H1 (cell line): ENCODE measurements at places on chromosomes 11 and 22.

- no peak for DNase-seq
Measured at GRCh38 chr22:44281768-44282637, 30.7 kb downstream of the SHISAL1 start.

DNA sequence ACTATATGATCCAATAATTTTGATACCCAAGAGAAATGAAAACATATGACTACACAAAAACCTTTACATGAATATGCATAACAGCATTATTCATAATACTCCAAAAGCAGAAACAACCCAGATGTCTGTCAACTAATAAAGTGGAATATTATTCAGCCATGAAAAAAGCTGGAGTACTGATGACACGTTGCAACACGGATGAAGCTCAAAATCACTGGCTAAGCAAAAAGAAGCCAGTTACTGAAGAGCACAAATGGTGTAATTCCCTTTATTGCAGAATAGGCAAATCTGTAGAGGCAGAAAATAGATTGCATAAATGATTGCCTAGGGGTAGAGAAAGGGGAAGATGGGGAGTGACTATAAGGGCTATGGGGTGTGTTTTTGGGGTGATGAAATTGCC, 117.6 kb upstream of the FGF3 start:
- no peak for DNase-seq

- no peak for DNase-seq
Measured at GRCh38 chr22:41234815-41235695, 5.7 kb downstream of the CHADL start.

GRCh38 chr22:50445071-50445879, 29.6 kb downstream of the SBF1 start:
- DNase-seq, result no peak

- peak; percentile 80 for DNase-seq
Measured at GRCh38 chr22:48719978-48720661, 1107.6 kb downstream of the BRD1 start.

DNA sequence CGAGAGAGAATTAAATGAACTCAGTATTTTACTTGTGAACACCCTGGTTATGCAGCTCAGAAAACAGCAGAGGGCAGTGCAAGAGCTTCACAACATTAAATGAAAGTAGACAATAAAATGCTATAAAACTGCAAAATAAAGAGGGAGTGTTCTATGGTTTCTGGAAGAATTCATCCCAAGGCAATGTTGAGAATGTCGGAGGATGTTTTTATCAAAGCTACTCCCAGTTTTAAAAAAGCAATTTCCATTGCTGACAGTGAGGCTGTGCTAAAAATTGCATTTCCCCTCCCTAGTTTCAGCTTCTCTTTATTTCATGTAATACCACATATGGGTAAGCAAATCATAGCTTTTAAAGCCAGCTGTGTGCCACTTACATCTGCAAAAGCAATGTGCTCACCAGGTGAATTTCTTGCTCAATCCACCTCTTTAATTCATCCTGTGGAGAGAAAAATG, 296.8 kb downstream of the RAB38 start:
- no peak for DNase-seq

DNA sequence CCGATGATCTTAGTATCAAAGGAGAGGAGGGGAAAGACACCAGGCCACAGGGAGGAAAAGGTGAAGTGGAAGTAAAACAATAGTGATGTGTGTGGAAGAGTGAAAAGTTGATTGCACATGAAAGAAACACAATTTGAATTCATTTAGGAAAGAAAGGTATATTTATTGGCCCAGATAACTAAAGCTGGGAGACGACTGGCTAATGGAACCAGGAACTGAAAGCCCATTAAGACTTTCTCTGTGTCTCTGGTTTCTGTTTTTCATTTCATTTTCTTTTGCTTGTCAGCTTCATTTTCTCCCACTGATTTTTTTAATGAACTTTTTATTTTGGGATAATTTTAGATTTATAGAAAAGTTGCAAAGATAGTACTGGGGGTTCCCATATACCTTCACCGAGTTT, 5.1 kb upstream of the DCHS1 start:
- DNase-seq, result no peak

GRCh38 chr11:61442616-61443015, 12.7 kb downstream of the SDHAF2 start:
- DNase-seq, result no peak

DNA sequence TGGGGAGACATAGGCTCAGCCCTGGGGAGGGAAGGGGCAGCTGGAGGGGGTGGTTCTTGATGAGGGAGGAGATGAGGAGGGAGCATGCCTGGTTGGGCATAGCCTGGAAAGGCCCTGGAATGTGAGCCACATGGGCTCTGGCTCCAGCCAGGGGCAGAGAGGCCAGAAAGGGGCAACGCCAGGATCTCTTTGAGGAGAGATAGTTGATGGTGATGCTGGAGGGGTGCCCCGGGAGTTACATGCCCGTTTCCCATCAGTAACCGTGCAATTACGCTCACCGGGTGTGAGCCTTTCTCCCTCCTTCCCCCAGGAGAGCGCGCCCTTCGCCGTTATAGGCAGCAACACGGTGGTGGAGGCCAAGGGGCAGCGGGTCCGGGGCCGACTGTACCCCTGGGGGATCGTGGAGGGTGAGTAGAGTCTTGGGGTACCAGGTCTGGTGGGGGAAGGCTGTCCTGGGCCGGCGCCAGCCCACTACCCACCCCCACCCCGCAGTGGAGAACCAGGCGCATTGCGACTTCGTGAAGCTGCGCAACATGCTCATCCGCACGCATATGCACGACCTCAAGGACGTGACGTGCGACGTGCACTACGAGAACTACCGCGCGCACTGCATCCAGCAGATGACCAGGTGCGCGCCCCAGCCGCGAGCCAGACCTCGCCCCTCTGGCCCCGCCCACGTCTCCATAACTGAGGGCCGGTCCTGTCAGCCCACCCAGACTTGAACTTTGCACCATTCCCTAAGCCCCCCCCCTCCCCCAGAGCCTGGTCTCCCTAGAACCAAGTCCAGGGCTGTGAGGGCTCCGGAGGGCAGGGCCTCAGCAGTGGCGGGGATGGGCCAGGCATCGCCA, 1.8 kb upstream of the GP1BB start:
- DNase-seq, result no peak

DNA sequence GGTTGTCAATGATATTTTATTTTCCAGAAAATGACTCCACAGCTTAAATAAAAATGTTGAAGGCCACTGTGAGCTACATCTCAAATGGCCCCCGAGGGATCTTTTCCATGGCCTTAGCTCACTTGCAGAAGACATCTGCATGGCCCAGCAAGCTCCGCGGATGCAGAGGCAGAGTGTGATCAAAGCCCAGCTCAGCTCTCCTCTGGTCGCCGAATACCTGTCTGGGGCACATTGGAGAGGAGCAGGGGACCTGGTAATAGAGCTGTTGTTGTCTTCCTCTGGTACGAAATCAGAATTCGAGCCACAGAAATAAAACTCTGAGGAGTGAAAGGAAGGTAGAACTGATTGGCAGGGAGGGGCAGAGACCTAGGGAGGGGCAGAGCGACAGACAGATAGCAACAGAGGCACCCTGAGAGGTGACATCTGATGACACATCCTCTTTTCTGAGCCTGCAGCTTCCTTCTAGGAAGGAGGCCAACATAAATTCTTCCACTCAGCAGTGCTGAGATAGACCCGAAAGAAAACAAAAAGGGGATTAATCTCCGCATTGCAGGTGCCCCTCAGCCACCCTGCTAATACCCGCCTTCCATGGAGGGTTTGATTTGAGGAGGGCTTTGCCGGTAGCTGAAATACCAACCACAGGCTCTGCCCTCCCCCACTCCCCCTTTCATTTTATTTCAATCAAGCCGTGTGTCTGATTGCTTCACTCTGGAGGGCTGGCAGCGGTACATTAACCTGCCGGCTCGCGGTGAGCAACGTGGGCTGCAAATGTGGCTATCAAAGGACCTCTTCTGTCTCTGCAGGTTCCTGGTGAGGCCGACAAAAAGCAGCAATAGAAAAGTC, 759.4 kb downstream of the OPCML start:
- DNase-seq, result no peak

DNA sequence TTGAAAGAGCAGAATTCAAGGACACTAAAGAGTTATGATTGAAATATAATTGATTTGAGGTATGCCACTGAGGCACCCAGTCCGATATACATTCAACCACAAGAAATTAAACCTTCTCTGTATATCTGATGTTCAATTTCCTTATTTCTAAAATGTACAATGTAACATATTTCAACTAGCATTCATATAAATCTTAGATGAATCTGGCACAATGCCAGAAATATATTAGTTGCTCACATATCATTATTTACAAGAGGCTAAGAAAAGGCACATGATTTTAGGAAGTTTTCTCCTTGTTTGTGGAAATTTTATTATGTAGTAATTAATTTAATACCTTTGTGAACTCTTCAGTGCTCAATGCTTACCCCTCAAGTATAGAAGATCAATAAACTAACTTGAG, 532.3 kb downstream of the KCNA4 start:
- no peak for DNase-seq

DNA sequence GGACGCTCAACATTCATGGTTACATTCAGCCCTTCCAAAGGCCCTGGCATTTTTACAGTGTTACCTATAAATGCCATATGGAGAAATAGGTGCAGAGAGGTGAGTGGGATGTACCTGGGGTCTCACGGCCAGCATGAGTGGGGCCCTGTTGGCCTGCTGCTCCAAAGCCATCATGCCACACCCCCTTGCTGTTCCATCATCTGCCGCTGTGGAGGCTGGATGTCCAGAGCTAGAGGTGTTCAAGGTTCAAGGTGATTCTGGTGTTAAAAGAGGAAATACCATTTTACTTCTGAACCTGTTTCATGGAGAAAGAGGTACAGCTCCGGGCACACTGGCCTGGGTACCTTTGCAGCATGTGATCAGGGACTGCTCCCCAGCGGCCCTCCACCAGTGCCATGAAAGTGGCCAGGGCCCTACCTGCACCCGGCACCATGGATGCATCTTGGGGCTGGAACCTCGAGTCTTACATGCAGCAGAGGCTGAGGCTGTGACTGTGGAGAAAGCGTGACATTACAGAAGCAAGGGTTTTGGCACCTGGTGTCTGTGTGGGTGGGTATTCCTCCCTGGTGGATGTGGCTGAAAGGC, 68.6 kb downstream of the PARVB start:
- DNase-seq, result no peak

GRCh38 chr11:76155500-76156227, 50.6 kb downstream of the WNT11 start:
- no peak for DNase-seq

- DNase-seq, result peak; percentile 14
Measured at GRCh38 chr22:16957781-16958180, 50.2 kb downstream of the GAB4 start.

GRCh38 chr11:88105526-88105925, 69.7 kb downstream of the RAB38 start:
- DNase-seq, result no peak

DNA sequence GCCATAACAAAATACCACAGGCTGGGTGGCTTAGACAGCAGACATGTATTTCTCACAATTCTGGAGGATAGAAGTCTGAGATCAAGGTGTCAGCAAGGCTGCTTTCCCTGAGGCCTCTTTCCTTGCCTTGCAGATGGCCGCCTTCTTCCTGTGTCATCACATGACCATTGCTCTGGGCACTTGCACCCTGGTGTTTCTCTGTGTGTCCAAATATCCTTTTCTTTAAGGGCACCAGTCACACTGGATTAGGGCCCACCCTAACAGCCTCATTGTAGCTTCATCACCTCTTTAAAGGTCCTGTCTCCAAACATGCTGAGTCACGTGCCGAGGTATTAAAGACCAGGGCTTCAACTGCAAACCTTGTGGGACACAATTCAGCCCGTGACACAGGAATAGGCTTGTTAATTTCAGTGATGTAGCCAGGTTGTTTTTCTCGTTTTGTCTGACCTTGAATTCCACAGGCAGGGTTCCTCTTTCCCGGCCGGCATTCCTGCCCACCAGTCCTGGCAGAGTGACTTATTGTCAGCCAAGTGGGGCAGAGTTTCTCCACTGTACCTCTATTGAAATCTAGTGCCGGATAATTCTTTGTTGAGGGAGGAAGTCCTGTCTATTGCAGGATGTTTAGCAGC, 100.1 kb downstream of the KCNQ1OT1 start:
- DNase-seq, result no peak

DNA sequence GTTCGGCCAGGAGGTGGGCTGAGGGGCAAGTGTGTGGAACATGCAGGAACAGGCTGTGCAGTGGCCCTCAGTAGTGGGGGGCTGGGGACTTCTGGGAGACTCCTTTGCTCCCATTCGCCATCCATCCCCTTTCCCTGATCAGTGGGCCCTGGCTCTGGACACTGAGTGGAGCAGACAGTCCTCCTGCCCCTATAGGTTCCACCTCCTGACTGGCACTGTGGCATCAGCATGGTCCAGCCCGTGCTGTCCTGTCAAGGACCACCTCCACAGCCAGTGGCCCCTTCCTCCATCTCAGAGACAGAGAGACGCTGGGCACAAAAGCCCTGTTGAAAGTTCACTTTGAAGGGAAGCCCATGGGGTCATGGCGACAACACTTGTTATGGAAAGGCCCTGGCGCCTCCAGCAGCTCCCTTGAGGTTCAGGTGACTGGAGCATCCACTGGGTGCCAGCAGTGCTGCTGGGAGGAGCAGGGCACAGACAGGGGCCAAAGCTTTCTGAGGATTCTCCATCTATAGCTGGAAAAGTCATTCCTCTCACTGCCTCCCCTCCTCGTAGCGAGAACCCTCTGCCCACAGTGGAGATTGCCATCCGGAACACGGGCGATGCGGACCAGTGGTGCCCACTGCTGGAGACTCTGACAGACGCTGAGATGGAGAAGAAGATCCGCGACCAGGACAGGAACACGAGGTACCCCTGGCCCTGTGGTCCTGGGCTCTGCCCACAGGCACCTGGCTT, 5.6 kb downstream of the DERL3 start:
- DNase-seq, result no peak

GRCh38 chr11:75816561-75817239, 1.7 kb downstream of the UVRAG start:
- no peak for DNase-seq

DNA sequence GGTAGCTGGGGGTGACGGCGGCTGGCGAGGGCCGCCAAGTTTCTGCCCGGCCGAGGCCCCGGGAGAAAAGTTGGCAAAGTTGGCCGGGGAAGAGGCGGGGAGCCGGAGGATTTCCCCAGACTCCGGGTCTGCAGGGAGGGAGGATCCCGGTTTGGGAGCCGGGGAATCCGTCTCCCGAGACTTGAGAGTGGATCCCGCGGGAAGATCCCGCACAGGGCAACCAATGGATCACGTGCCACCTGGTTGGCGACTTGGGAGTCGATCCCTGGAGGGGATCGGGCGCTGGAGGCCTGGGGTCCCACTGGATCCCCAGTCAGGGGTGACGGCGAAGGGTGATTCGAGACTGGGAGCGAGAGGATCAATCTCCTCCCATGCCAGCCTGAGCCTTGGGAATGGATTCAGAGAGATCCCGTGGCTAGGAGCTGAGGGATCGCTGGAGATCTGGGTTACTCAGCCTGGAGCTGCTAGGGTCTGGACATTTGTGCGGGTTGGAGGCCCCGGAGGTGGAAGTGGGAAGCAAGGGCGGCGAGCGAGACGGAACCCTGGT, 394 bp downstream of the KIAA1671 start:
- DNase-seq, result peak; percentile 79

DNA sequence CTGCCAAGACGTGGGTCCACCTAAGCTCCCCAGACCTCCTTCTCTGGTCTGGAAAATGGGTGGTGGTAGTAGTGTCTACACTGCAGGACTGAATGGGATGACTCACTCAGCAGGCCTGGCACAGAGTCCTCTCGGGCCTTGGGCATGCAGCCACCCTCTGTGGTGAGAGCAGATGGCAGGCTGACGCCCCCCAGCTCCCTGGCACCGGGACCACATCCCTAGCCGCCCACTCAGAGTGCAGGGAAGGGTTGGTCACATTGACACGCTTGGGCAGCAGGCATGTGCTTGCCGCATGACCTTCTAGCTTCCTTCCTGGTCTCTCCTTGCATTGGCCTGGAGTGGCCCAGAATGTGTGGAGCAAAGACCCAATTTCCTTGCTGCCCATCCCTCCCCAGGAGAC, 30.7 kb upstream of the PRODH start:
- no peak for DNase-seq
